Left colon (tissue), 2 donors: ENCODE measurements at places on chromosomes 3 and 15. TPM values are rescaled to one million over a fixed set of nuclear protein-coding genes. Genes with fewer than 3 reads are reported as not detected.

DNA sequence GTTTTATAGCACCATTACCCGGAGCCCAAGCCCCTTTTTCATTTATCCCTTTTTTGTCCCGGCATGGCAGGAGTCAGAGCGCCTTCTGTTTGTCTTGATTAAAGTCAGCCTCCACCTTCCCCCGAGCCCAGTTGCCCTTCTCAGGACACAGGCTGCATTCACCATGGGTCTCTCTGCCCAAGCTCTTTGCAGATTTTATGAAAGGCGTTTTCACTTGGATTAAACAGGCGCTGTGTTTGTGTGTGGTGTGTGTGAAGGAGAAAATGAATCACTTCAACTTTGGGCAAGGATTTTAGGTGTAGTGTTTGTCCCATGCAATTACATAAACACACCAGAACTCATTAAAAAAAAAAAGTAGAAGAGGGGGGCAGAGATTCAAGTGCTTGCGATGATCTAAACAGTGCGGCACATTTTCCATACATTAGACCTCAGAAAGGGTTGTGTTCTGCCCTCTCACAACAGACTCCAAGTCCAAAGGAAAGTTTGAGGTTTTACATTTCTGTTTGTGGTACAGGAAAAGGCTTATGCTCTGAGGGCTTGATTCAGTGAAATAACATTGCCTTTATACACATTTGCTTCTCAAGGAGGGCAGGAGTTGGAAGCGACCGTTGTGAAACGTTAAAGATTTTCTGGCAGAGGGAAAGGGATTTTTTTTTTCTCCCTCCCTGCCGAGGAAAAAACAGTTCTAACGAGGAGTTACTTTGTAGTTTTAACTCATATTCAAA is 14.5 kb upstream of the IL16 start:
- no peak for DNase-seq

Gene C3orf22
- not detected for total RNA-seq

DNA sequence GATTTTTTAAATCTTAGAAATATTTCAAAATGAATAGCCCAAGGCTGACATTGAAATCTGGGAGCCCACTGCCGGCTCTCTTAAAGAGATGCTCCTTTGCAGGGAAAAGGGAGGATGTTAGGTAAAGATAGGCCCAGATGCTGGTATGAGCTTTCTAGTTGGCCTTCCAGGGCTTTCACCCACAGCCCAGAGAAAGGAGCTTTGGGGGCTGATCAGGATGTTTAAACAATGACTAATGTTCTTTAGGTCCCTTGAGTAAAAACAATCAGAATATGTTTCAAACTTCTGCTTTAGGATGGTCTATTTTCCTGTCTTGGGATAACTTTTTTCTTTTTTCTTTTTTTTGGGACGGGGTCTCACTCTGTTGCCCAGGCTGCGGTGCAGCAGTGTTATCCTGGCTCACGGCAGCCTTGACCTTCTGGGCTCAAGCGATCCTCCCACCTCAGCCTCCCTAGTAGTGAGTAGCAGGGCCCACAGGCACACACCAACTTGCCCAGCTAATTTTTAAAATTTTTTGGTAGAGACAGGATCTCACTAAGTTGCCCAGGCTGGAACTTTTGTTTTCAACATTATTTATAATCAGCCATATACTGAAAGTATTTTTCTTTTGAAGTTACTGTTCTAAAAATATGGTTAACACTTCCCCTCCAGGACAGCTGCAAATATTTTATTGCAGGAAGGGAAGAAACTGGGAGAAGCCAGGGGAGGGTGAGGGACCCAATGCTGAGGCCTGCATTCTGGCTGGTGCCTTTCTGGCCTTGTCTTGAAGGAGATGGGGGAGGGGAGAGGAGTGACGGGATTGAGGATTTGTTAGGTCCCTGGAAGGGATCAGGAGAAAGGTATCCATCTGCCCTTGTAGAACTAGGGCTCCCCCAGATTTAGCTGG is 70.1 kb downstream of the TRAK1 start:
- no peak for DNase-seq

Gene CHRM5
- not detected for total RNA-seq

GRCh38 chr15:93152951-93153350 is 63.9 kb upstream of the RGMA start:
- DNase-seq, result peak; percentile 70

DNA sequence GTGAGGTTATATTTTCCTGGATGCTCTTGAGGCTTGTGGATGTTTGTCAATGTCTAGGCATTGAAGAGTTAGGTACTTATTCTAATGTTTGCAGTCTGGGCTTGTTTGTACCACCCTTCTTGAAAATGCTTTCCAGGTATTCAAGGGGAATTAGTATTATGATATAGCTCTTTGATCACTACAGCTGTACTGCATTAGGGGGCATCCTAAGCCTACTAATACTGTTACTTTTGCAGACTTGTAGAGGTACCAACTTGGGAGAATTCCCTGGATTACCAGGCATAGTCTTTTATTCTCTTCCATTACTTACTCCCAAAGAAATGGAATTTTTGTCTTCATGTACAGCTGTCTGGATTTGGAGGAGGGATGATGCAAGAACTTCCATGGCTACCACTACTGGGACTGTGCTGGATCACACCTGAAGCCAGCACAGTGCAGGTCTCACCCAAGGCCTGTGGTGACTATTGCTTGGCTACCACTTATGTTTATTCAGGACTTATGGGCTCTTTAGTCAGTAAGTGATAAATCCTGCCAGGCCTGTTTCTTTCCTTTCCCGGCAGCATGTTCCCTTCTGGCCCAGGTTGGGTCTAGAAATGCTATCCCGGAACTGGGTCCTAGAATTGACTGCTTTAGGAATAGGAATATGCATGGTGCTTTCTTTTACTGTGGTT is 402.9 kb downstream of the IL20RB start:
- no peak for DNase-seq

DNA sequence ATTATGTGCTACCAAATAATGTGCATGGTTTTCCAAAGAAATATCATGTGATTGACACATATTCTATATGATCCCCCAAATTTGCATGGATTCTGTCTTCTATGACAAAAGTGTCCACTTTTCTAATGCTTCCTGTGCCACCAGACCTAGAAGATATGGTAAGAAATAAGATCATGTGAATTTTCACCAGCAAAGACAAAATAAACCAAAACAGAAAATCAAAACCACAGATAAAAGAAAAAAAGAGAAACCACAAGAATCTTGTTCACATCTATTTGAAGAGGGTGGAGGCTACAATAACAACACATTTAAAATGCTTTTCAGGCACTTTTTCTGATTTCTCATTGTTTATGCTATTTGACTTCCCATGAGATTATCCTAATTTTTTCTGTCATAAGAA is 303.4 kb downstream of the DIPK2A start:
- no peak for DNase-seq

DNA sequence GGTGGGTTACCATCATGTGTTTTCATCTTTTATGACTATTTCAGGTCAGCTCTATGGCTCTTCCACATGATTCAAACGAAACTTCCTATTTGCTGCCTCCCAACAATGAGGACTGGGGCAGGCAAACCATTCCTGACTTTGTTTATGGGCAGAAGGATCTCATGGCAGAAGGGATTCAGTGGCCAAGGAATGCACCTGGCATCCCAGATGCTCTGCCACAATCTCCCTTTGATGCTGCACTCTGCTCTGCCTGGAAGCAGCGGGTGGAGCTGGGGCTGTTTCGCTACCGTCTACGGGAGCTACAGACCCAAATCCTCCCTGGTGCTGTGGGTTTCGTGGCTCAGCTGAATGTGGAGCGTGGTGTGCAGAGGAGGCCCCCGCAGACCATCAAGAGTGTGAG is 6.8 kb downstream of the GDPGP1 start:
- no peak for DNase-seq

DNA sequence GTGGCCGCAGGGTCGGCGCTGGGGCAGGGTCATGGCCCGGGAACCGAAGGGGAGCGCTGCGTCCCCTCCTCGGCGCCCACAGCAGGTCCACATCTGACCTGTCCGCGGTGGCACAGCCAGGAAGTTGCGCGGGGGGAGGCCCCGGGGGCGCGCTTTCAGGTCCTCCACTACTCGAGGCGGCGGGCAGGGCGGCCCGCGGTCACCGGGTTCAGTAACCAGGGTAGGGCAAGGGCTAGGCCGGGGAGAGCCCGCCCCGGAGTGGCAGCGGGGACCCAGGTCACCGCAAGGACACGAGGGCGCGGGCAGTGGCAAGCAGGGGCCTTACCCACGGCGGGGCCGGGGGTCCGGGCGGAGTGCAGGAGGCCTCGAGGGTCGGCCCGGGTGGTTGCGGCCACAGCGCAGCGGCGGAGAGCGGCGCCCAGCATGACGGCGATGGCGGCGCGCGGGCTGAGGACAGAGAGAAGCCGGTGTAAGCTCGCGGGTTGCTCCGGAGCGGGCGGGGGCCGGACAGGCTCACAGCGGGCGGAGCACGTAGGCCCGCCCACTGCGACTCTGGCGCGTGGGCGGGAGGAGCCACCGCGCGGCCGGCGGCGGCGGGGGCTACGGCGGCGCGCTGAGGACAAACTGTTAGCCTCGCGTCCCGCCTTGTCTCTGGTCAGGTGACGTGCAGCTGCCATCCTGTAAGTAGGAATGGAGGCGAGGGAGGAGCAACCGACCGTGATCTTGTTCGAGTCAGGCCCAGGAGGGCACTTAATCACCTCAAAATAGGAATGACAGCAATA is at the start of gene COX5A:
Gene COX5A (minus strand): TSS at position 484 of the 782 bp plus-strand sequence. CDS start 59 bp downstream, at position 425.
- DNase-seq, result peak; percentile 95

DNA sequence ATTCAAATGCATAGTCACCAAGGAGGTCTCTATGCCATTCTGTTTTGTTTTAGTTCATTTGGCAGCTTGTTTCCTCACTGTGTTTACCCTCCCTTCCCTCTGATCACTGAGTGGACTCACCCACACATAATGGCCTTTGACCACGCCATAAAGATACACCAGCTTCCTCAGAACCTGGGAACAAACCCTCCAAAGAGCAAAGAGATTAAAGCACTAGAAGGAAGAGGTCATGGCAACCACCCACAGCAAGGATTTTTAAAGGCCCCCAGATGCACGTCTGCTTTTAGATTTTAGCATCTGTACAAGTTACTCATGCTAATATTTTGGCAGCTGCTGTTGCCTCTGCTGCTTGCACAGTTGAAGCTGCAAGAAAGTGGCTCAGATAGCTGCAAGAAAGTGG is 47.9 kb upstream of the CADPS start:
- peak; percentile 19 for DNase-seq

Gene LSMEM2
- not detected for total RNA-seq

GRCh38 chr3:32646761-32647160 is 38.2 kb upstream of the CNOT10 start:
- DNase-seq, result no peak

DNA sequence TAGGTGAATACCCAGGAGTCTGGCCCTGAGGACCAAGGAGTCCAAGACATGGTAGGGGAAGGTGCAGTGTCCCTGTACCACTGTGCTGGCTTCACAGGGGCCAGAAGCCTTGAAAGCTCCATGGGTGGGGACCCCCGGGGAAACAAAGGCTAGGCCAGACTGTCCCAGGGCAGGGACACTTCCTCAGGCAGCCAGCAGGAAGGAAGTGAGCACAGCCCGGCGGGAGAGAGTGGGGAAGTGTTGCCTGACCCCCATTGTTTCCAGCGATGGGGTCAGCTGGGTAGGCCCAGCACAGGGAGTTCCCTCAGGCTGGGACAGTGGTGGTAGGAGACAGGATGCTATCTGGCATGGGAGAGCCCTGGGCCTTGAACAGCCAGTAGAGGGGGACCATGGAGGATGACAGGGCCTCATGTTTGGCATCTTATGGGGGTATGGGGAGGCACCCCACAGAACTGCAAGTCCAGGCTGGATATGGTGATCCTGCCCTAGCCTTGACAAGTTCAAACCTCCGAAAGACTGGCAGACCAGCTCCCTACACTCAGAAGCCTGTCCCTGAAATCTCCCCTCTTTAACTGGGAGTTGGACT is 1.2 kb upstream of the HYAL2 start:
- DNase-seq, result no peak

Gene PIERCE2
- total RNA-seq, result 5.3 TPM

- no peak for DNase-seq
Measured at GRCh38 chr3:19254189-19254588, 105.9 kb downstream of the KCNH8 start.

- peak; percentile 30 for DNase-seq
Measured at GRCh38 chr3:8482960-8483665, 18.5 kb upstream of the LMCD1 start.

DNA sequence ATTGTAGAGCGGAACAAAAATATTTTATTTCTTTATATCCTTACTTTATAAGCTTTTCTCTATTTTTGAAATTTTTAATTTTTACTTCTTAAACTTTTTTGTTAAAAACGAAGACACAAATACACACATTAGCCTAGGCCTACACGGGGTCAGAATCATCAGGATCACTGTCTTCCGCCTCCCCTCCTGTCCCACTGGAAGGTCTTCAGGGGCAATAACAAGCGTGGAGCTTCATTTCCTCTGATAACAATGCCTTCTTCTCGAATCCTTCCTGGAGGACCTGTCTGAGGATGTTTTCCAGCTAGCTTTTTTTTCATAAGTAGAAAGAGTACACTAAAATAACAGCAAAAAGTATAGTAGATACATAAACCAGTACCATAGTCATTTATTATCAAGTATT is 77.7 kb upstream of the DGKG start:
- no peak for DNase-seq

- no peak for DNase-seq
Measured at GRCh38 chr3:188349351-188349901, 195.5 kb downstream of the LPP start.

GRCh38 chr3:8559351-8559750 is 57.7 kb downstream of the LMCD1 start:
- no peak for DNase-seq

DNA sequence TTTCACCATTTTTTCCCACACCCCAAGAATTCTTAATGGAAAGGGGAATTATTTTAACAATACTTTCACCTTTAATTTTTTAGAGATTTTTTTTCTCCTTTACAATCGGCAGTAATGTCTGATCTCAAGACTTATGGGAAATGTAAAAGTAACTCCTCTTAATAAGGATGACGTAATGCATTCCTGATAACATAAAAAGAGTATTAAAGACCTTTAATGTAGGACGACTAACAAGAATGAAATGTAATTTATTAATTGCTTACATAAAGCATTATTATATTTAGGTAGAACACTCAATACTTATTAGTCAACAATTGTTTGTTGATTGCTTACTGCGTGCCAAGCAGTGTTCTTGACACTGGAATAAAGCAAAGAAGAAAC is 416.8 kb upstream of the NAALADL2 start:
- no peak for DNase-seq

Gene UROC1
- total RNA-seq, result not detected

- peak; percentile 49 for DNase-seq
Measured at GRCh38 chr15:67548862-67549651, 6.6 kb downstream of the MAP2K5 start.

Gene MINAR1
- 0.28 TPM for total RNA-seq

DNA sequence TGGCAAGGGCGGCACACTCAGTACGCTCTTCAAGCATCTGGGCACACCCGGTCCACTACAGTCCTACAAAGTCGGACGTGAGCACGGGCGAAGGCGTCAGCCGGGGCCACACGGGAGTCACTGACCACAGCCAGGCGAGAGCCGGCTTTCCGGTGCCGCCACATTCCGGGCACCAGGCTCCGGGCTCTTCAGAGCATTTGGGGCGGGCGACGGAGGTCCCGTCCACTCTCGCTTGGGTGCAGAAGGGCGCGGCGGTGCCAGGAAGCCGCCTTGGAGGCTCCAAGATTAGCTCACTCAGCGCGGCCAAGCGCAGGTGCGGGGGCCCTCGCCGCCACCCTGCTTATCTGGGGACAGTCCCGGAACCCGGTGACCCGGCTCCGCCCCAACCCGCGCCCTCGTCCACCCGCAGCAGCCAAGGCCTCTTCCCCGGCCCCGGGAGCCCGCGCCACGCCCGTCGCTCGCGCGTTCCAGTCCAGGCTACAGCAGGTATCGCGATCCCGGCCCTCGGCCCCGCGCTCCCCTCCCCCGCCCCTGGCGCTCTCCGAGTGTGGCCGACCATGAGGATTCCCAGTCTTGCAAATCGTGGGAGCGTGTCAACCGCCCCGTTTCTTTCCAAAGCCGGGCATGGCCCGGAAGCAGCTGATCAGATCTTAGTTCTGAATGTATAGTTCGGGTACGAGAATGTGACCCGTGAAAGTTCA is at the start of gene ADPRH:
Gene ADPRH (plus strand): TSS at position 127 of the 701 bp plus-strand sequence. CDS start 2,678 bp downstream, outside the sequence.
- DNase-seq, result peak; percentile 86
